ENCODE measurements at places on chromosomes 5 and 9.

GRCh38 chr9:71127301-71127700 is 5.9 kb upstream of the TRPM3 start:
- DNase-seq, result no peak

- DNase-seq, result no peak
Measured at GRCh38 chr9:87886933-87887505, 4.3 kb downstream of the SPATA31E1 start.

DNA sequence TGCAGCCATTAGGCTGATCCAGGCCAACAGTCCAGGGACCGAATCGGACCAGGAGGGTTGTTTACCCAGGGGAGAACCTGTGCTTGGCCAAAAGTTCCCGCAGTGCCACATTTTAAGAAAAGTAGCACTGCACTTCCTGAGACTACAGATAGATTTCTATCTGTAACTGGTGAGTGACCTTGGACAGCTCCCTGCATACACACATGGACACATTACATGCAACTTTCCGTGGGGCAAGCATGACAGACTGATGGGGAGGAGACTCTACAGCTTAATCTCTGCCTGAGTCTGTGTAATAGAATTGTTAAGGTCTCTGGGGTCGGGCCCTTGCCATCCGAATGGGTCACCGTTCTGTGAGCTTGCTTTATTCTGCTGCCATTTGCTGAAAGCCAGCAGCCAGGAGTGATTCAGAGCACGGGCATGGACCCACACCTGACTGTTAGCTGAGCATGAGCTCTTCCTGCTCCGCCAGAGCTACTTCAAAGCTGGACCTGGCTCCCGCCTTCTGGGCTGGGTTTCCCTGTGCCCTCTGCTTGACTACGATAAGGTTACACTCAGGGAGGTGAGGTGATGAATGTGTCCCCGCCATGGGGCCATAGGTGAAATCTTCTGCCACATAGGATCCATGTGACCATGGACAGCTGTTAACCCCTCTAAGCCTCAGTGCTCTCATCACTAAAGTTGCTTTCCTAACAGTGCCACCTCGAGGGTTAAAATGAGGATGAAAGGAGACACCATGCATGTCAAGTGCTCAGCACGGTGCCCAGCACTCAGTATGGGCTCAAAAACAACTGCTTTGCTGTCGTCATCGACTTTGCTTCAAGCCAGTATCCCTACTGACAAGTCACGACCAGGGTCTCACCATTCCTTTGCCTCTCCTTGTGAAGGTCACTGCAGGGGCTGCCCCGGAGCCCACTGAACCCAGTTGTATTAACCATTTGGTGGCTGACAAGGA is 200.0 kb downstream of the MELK start:
- DNase-seq, result no peak

DNA sequence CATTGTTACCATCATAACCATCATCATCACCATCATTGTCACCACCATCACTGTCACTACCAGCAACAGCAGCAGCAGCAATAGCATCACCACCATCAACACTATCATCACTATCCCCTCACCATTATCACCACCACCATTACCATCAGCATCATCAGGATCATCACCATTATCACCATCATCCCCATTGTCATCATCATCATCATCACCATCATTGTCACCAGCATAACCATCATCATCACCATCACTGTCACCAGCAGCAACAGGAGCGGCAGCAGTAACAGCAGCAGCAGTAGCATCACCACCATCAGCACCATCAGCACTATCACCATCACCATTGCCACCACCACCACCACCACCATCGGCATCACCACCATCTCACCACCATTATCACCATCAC is 48.4 kb downstream of the S1PR3 start:
- DNase-seq, result no peak

DNA sequence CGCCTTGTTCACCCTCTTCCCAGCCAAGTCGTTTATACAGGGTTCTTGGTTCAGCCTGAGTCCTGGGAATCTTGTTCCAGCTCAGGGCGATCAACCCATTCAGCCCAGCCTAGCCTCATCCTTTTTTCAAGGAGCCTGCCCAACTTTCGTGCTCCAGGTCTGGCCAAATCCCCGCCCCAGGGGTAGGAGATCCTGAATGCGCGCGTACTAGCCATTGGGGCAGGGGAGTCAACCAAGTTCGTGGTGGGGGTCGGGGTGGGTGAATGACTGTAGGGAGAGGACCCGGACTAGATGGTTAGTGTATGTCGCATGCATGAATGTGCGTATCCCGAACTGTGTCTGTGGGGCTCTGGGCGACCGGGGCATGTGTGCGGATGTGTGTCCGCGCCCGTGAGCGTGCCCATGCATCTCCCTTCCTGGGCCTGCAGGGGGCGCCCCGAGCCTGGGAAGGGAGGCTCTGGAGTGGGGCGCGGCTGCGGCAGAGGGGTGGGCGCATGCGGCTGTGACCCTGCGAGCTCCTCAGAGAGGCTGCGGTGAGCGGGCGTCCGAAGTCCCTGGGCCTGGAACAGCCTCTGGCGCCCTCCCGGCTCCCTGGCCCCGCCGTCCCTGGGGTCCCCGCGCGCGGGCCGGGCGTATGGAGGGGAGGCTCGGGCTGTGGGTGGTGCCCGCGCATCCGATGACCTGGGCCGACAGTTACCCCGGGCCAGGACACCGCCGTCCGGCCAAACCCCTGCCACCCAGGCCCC is 8.7 kb downstream of the CCL21 start:
- DNase-seq, result peak; percentile 80

DNA sequence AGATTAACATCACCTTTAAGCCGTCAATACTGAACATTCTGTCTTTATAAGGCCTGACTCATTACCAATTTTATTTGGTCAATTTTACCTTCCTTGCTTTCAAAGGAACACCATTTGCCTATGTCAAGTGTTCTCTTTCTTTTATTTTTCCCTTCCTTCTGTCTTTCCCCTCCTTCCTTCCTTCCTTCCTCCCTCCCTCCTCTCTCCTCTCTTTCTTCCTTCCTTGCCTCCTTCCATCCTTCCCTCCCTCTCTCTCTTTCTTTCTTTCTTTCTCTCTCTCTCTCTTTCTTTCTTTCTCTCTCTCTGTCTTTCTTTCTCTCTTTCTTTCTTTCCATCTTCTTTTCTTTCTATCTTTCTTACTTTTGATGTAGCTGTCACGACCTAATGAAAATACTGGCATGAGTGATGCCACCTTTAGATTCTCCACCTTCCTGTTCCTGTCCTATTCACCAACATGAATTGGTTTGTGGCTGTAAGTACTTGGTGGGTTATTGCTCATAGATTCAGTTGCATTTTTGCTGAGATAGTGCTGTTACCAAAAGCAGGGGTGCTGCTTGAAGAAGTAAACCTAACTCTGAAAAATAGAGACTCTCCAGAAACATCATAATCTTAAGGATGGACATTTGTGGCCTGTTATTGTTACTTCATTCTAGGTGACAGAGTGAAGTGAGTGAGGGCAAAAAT is 33.8 kb downstream of the DOCK8 start:
- DNase-seq, result no peak

GRCh38 chr9:2469681-2470221 is 151.8 kb upstream of the VLDLR start:
- DNase-seq, result no peak

GRCh38 chr5:138038826-138039225 is 5.9 kb upstream of the FAM13B start:
- no peak for DNase-seq

DNA sequence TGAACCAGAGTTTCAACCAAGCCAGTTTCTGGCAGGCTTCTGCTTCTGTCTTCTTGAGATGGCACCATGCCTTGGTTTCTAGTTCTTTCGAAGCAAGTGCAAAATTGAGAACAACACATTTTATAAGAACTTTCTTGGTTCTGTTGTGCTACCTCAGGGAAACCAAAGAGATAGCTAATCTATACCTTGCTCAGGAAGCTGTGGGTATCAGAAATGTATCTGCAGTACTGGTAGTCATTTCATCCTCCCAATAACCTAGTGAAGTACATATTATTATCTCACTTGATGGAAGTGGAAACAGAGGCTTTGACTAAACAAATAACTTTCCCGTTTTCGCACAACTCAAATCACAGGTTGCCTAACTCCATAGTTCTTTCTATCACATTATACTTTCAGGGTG is 246.6 kb downstream of the ENC1 start:
- DNase-seq, result no peak

DNA sequence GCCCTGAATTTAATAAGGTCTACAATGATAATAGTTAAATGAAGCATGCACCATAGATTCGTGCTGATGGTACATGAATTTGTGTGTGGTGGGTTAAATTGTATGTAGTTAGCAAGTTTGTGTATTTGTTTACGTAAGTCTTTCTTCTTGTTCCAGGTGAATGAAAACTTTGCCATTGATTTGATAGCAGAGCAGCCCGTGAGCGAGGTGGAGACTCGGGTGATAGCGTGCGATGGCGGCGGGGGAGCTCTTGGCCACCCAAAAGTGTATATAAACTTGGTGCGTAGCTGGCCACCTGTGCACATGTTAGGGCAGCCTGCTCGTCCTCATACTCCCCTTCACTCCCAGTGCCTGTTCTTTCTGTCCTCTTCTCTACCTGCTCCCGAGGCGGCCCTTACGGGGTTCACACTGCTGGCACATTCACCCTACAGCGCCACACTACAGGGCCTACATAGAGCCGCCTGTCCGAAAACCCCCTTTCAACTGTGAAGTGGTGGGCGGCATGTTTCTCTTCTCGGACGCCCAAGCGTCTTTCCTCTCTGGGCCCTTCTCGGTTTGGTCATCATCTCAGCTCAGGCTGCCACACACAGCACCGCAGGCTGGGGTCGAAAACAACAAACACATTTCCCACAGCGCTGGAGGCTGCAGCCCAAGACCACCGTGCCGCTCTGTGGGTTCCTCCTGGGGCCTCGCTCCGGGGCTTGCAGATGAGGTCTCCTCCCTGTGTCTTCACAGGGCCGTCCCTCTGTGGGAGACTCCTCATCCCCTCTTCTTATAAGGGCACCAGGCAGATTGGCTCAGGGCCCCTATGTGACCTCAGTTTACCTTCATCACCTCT is 13.2 kb downstream of the NDUFS6 start:
- DNase-seq, result no peak

- no peak for DNase-seq
Measured at GRCh38 chr5:124949862-124950261, 203.4 kb upstream of the ZNF608 start.
